ENCODE measurements at places on chromosomes 16 and 17.

GRCh38 chr16:50588276-50588675 lies 40.1 kb downstream of the NKD1 start:
- no peak for DNase-seq

DNA sequence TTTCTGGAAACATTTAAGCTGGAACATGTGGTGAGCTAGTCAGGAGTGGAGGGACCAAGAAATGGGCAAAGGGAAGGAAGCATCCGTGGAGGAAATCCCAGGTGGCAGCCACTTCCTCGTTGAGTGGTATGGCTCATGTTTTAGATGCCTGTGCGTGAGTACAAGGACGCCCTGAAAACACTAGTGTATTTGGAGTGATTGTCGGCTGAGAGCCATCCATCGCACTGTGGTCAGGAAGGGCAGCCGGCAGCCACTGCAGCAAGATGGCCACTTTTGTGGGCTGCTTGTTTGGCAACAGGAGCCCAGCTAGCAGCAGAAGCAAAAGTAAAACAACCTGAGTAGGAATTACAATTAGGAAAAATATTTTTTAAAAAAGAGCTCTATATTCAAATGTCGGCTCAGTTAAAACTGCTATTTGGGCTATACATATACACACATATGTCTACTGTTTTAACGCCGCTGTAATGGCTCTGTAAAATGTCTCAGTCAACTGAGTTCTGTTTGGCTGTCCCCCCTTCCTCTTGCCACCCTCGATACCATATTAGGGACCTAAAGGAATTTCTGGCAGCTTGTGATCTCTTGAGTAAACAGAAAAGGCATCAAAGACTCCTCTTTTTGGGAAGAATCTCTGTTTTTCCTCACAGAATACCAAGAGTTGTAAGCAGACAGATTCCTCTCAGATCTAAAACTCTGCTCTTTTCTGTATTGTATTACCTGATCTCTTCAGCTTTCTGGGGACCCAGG lies 39.2 kb downstream of the BRD7 start:
- no peak for DNase-seq

DNA sequence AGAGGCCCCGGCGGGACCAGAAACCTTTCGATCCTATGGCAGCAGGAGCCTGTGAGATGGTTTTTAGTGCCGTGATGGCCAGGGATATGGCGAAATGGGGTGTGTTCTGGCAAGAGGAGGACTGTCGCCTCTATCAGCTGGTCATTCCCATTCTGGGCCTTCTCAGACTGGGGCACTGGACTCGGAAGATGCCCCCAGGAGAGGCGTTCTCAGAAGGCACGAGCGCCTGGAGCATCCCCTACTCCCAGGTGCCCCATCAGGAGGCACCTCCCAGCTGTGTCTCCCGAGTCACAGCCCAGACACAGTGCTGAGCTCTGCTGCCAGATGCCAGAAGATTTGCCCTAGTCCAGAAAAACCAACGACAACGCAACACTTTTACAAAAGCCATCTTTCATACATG lies 54.6 kb upstream of the ENDOV start:
- DNase-seq, result no peak

- DNase-seq, result no peak
These were observed 83.4 kb upstream of the ZFHX3 start for GRCh38 chr16:73131156-73131862.

- DNase-seq, result no peak
These were observed 139.8 kb downstream of the FOXL1 start for GRCh38 chr16:86718118-86718517.

- no peak for DNase-seq
These were observed 30.9 kb upstream of the FOXF1 start for GRCh38 chr16:86479419-86479818.

DNA sequence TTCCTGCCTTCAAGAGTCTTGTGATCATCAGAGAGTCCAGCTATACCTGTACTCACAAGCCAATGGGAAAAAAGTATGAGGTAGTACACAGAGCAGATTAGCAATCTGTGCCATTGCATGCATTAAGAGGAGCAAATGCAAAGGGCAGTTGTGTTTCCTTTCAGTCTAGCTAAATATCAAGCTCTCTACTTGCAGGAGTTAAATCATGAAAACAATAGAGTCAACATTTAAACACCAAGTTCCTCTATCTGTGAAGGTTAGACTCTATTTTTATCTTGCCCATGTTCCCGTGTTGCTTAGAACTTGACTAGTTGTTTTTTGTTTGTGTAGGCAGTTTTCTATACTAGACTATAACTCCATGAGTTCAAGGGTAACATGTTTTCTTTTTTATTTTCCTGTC lies 4.7 kb upstream of the FAM20A start:
- no peak for DNase-seq

- DNase-seq, result no peak
These were observed 5.6 kb upstream of the ZFHX3 start for GRCh38 chr16:73053364-73054124.

GRCh38 chr16:57304169-57305061 lies 19.9 kb upstream of the PLLP start:
- DNase-seq, result no peak

DNA sequence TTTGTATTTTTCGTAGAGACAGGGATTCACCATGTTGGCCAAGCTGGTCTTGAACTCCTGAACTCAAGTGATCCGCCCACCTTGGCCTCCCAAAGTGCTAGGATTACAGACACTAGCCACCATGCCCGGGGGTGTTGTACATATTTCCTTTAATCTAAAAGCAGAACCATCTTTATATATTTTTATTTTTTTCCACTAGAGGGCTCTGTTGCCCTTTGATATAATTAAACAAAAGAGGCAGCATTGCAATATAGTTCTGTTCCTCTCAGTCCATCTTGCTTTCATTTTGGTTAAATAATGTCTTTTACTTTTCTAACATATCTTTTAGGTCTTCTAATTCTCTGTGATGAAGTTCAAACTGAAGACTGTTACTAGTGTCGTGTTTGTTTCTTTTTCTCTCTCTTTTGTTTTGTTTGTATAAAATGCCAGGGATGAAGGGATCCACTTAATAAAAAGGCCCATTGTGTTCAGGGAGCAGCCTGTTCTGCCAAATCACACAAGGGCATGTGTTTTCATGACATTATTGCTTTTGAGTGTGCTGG lies 23.4 kb downstream of the WWOX start:
- no peak for DNase-seq

- DNase-seq, result no peak
These were observed 28.3 kb downstream of the USP22 start for GRCh38 chr17:21014498-21014897.

DNA sequence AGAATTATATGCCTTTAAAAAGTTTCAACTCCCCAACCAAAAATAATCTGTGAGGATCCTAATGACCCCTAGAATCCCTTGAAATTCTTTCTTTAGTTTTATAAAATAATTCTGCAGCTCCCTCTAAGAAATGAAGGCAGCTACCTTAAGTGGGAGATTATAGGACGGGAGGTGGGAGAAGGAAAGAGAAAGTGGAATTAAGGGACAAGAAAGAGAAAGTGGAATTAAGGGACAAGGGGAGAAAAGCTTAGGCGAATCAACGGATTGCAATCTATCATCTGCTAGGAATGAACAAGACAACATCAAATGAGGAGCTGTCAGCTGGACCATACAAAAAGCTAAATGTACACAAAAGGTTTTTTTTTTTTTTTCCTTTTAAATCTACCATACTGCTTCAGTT lies 262.0 kb downstream of the ZFHX3 start:
- DNase-seq, result no peak

GRCh38 chr16:64730261-64730660 lies 391.6 kb downstream of the CDH11 start:
- no peak for DNase-seq

DNA sequence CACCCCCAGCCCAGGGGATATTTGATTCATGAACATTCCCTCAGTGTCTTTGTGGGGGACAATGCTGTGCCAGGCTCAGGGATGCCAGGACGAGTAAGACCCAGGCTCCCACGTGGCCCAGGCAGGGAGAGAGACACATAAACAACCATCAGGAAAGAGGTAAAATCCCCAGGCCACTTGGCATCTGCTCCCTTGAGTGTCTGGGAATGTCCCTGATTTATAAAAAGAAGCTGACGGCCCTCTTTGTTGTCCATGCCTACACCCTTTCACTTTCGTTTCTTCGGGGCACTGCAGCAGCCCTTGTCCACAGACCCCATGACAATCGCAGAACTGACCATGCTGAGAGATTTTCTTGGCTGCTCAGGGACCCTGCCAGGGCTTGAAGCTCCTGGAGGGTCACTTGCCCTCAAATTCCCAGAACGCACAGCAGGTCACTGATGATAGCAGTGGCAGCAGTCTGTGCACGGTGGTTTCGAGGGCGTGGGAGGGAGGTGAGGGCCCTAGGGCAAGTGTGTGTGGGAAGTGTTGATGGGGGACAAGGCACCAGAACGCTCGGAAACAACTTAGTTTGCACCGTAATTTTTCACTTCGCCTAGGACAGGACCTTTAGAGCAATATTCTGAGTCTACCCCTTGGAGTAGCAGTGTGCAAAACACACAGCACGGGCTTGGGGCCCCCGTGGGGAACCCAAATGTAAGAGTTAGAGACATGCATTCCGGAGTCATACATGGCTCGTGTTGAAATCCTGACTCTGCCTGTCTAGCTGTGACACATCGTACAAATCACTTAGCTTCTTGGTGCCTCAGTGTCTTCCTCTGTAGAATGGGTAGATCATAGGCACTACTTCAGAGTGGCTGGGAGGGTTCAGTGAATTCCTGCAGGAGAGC lies 4.7 kb downstream of the NOD2 start:
- no peak for DNase-seq

DNA sequence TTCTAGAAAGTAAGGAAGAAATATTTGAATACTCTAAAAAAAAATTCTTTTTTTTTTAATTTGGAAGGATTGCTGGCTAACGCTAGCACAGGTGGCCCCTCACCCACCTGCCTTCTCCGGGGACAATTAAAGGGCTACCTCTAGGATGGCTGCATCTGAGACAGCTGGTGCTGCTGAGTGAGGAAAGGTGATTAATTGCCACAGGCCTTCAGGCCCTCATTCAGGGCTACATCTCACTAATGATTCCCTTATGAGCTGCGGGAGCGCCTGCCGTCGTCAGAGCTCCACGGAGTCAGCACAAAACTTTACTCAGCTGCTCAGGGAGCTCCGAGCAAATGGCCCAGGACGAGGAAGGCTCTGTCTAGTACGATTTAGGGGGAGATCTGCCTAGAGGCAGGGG lies 27.0 kb upstream of the AKTIP start:
- DNase-seq, result no peak
